ENCODE measurements at places on chromosomes 12 and 14.

DNA sequence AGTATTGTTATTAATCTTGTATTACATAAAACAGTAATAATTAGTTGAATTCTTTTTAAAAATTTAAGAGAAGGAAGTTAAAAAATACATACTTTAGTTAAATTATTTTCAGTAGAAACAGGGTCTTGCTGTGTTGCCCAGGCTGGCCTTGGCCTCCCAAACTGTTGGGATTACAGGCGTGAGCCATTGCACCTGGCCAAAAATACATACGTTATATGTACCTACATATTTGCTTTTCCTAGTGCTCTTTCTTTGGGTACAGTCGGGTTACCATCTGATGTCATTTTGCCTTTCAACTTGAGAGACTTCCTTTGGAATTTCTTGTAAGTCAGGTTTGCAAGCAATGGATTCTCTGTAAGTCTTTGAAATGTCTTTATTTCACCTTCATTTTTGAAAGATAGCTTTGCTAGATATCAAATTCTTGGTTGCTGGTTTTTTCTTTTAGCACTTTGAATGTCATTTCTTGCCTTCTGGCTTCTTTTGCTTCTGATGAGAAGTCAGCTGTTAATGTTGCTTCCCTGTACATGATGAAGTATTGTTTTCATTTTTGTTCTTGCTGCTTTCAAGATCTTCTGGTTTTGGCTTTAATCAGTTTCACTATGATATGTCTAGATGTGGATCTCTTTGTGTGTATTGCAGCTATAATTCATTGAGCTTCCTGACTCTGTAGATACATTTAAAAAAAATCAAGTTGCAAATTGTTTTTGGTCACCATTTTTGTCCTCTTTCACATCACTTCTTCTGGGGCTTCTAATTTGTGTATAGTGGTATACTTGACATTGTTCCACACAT lies 84.4 kb downstream of the SPATS2 start:
- DNase-seq = no peak

DNA sequence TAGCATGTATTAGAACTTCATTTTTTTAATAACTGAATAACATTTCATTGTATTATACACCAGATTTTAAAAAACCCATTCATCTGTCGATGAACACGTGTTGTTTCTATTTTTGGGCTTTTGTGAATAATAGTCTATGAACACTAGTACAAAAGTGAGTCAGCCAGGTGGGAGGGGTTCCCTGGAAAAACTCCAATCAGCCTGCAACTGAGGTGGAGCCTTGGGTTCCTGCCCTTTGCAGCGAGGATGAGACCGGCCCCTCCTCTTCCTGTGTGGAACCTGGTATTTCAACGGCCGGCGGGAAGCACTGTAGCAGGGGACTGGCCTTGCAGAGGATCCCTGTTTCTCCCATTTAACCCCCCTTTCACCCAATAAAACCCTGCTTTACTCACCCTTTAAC lies 56.1 kb downstream of the LMNTD1 start:
- no peak for DNase-seq

- no peak for DNase-seq
Observed at GRCh38 chr14:31429791-31430190, 9.4 kb upstream of the HEATR5A start.

DNA sequence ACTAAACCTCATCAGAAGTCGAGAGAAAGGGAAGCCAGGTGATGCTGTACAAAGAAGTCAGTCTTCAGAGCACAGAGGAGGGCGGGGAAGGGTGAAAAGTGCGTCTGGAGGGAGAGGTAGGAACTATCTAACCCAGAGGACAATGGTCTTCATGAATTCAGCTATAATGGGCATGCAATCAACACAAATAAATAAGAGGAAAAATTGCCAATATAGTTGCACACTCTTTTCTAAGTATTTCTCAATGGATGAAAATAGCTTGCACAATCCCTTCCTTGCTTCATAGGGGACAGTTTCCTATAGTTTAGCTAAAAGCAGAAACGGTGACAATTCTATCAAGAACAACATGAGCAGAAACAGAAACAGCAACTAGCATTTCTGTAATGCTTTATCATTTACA lies 931.2 kb downstream of the AACS start:
- DNase-seq = no peak

- no peak for DNase-seq
Observed at GRCh38 chr14:96852823-96853422, 55.7 kb downstream of the VRK1 start.

- peak; percentile 53 for DNase-seq
Observed at GRCh38 chr12:54082397-54082892, 28.8 kb downstream of the HOXC4 start.

DNA sequence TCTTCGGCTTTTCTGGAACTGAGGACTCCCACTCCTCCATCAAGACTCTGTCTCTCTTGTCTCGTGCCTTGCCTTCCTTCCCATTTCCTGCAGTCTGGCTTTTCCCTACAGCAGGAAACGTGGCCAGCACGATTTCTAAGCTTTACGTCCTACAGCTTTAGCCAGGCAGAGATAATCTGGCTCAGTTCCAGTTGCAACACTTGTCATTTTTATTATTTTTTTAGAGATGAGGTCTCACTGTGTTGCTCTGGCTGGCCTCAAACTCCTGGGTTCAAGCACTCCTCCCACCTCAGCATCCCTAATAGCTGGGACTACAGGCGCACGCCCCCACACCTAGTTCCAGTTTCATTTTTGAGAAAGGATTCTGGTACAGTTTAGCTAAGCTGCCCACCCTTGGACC lies 19.9 kb downstream of the CALM1 start:
- DNase-seq = no peak

DNA sequence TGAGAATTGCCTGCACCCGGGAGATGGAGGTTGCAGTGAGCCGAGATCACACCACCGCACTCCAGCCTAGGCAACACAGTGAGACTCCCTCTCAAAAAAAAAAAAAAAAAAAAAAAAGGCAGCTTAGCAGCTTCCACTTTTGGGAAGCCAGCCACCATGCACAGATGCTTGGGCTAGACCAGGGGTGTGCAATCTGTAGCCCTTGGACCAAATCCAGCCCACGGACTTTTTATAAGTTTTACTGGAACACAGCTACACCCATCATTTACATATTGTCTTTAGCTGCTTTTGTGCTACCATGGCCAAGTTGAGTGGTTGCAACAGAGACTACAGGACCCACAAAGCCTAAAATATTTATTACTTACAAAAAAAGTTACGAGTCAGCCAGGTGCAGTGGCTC lies 6.7 kb downstream of the CIT start:
- DNase-seq = no peak

GRCh38 chr12:43835656-43836474 lies at the start of gene TMEM117:
TMEM117 (plus strand) TSS chr12:43836081.
- DNase-seq = peak; percentile 37

GRCh38 chr14:96821501-96821900 lies 24.3 kb downstream of the VRK1 start:
- no peak for DNase-seq

GRCh38 chr14:104072586-104072985 lies 12.9 kb upstream of the ASPG start:
- DNase-seq = no peak

DNA sequence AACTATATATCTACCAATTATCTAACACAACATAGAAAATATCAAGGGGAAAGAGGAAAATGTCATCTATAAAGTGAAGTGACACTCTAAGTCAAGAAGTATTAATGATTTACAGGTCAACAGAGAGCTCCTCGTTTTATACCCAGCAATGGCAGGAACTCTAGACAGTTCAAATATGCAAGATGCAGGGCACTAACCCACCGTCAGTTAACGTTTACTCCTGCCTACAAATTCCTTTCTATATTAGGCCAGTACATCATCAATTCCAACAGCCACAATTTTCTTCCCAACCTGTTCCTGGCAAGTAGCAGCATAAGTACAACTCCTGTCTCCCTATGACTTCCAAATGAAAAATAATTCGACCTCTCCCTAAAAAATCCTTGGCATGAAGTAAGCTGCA lies 9.0 kb upstream of the KANSL2 start:
- DNase-seq = no peak

GRCh38 chr14:26841920-26842741 lies 244.3 kb upstream of the NOVA1 start:
- DNase-seq = no peak

DNA sequence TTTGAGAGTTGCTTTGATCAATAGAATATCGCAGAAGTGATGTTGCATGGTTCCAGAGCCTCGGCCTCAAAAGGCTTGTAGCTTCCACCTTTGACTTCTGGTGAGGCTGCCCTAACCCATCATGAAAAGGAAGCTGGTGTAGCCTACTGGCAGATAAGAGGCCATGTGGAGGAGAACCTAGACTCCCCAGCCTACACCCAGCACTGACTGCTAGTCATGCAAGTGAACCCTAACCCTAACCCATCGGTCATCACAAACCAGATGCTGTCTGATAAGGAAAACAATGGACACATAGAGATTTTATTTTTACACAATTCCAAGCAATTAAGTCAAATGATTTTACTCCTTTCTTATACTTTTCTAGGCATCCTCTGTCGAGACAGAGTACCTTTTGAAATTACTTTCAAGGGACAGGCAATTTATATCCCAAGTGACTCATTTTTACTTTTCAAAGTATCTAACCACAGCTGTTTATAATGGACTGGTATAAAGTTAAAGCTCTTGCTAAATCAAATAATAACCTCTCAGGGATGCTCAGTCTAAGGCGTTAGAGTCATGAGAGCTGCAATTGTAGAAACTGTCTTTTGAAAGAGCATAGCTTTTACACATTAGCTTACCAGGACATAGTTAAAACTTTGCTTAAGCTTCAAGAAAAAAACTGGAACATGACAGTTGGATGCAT lies 17.6 kb downstream of the PTPRB start:
- no peak for DNase-seq

GRCh38 chr12:132711080-132711843 lies 620 bp downstream of the PGAM5 start:
- DNase-seq = peak; percentile 24

- DNase-seq = no peak
Observed at GRCh38 chr14:68368850-68369249, 424.0 kb downstream of the ZFP36L1 start.

DNA sequence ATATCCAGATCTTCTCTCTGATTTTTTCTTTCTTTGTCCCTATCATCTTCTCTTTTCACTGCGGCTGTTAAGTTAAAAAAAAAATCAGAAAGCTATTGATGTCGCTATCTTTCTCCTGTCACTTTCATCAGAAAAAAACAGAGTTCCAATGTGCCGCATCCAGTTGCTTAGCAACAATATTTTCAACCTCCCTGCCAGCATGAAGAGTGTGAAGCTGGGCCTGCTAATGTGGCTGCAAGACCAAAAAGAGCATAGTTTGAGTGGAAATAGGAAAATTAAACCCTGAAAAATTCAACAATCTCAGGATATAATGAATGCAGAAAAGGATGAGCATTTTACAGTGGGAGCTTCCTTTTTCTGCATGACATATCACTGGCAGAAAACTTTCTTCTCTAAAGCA lies 1025.4 kb upstream of the LRFN5 start:
- no peak for DNase-seq

Measured in stimulated activated CD4-positive, alpha-beta T cell treated with anti-CD3 and anti-CD28 coated beads, Interleukin-4, amount 100 ng/mL, for 4 hours (primary cell).